Activated T-cell treated with anti-CD3 and anti-CD28 coated beads, Interleukin-2, amount 50 U/mL, for 48 hours (primary cell): ENCODE measurements at places on chromosomes 2 and 18.

GRCh38 chr2:230447036-230447435, 31.0 kb downstream of the SP100 start:
- no peak for DNase-seq

DNA sequence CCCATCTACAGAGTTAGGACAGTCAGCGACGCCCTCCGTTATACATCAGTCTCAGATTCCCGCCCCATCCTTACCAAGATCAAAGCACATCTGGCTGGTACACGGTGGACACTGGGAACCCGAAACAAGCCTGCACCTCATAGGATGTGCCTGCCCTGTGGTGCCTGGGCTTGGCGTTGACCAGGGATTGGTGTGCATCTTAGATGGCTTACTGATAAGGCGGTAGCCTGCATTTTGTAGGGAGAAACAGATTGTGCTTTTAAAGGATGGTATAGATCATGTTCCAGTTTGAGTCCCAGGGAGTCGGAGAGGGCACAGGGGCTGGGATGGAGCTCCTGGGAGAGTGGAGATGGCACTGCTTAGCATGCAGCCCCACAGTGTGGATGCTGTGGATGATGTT, 108.0 kb downstream of the EML6 start:
- DNase-seq: no peak

GRCh38 chr2:164084066-164084465, 348.3 kb upstream of the FIGN start:
- DNase-seq: no peak

- no peak for DNase-seq
Measured at GRCh38 chr2:196322973-196323810, 151.8 kb upstream of the STK17B start.

DNA sequence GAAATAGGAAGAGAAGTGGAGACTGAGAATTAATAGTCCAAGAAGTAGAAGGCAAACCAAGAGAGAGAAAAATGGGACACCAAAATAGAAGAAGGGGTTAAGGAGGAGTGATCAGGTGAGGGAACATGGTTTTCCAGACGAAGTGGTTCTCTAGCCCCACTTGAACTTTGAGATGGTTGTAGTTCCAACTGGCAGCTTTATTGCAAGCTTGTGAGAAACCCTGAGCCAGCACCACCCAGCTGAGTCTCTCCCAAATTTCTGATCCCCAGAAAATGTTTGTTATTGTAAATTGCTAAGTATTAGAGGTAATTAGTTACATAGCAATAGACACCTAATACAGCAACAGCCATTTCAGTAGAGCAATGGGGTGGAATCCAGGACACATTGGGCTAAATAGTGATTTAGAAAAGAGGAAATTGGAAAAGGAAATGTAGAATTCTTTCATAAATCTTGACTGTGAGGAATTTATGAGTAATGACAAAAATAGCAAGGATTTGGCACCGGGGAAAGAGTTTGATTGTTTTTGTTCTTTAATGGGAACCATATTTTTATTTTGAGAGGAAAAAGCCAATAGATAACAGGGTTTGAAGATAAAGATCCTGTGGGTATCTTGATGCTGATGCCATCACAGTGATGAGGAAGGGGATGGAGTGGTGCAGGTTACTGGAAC, 62.1 kb upstream of the XDH start:
- DNase-seq: no peak

DNA sequence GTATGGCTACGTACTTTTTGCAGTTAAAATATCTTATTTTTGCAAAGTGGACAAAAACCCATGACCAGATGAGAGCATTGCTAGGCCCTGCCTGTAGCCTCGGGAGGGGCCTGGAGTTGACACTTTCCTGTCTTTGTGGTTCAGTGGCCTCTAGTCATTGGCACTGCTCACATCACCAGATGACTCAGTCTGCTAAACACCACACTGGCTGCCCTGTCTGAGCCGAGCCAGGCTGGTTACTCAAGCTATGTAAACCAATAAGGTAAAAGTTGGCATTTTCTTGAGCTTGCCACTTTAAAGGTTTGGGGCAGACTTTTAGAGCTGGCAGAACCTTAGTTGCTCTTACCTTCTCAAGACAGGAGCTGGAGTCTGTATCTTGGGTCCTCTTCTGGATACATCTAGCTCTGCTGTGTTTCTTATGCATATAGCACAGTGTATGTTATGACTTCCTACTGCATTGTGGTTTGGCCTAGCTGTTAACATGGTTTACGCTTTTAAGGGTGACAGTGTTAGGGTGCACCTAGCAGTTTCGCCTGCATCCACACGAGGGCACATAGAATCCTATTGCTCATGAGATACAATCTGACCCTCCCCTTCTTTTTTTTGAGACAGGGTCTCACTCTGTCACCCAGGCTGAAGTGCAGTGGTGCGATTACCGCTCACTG, 76.4 kb downstream of the AP1S3 start:
- DNase-seq: peak; percentile 60

GRCh38 chr2:163453920-163454319, 281.9 kb downstream of the FIGN start:
- DNase-seq: no peak

DNA sequence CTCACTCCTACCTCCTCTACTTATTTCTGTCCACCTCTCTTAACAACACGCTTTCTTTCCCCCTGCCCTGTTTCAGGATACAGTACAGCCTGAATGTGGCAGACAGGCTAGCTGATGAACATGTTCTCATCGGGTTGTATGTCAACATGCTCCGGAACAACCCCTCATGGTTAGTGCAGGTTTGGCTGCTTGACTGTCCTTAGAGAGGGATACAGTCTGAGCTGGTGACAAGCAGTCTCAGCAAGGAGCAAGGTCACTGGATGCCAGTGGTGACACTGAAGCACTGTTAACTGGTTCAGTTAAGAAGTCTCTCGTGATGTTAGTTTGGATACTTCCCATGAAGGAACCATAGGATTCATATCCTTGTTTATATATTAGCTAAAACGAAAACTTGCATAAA, 128.6 kb downstream of the DTNA start:
- no peak for DNase-seq

DNA sequence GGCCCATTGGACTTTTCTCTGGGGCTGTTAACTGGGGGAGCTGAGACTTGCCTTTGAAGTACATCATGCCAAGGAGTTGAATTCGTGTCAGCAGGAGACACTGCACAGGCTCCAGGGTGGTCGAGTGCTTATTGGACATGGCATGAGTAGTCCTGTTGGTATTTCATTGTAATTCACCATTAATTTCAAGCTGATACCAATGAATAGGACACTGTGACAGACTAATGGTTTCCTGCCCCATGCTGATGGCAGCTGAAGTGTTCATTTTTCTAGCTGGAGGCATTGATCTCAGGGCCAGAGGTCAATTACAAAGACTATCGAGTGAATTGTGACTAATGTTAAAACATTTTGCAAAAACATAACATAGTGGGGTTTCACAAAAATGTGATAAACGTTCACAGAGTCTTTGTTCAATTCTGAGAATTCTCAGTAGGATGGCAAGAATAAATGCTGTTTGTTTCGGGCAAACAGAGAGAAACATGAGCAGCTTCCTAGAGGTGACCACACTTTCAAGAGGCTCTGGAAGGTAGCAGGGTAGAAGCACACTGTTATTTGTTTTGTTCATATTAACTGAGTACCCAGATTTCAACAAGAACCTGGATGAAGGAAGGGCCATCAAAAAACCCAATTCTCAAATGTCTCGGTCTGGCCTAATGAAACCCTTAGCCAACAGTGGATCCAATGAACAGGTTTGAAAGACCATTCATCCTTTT, 90.6 kb upstream of the ARL4C start:
- DNase-seq: no peak

DNA sequence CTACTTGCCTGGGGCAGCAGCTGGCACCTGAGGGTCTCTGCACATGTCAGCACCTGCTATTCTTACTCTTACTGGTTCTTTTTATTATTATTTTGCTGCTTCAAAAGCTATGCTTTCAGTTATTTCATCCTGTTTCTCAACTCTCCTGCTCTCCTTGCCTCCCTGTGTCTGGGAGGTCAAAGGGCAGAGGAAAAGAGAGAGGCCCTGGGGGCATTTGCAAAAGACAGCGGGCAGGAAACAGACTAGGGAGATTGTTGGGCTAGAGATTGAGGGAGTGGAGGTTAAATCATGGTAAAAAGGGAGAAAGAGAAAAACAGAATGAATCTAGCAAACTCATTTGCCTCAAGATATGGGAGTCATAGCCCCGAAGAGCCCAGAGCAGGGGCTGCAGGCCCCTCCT, 21.1 kb upstream of the RPL31 start:
- no peak for DNase-seq

DNA sequence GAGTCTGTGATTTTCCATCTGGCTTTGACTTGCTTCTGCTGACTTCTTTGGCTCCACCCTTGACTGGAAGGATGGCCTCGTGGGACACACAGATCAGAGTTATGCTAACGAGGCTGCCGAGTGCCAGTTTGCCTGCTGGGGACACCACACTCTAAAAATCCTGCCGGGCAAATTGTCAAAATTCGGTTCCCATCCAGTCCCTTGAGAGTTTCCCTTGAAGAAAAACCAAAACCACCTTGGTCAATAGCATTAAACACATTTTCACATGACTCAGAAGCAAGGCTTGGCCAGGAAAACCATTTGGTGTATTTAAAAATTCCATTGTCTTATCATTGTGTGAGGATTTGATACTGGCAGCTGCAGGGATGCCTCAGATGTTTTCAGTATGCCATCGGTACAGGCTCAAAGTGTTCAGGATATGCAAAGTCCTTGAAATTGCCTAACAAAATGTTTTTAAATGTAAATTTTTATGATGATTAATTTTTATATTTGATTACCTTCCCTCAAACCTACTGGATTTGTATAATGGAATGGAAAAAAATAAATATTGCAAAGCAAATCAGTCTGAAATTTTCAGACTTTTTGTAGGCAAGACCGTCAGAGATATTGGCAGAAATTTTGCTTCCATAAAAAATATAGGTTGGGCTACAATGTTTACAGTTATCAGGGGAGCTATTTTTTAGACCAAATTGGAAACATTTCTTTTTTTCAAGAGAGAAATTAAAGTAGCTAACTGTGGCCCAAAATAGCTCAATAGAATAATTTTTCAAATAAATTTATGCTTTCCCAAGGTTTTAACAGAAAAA, 41.6 kb downstream of the KCNE4 start:
- no peak for DNase-seq

DNA sequence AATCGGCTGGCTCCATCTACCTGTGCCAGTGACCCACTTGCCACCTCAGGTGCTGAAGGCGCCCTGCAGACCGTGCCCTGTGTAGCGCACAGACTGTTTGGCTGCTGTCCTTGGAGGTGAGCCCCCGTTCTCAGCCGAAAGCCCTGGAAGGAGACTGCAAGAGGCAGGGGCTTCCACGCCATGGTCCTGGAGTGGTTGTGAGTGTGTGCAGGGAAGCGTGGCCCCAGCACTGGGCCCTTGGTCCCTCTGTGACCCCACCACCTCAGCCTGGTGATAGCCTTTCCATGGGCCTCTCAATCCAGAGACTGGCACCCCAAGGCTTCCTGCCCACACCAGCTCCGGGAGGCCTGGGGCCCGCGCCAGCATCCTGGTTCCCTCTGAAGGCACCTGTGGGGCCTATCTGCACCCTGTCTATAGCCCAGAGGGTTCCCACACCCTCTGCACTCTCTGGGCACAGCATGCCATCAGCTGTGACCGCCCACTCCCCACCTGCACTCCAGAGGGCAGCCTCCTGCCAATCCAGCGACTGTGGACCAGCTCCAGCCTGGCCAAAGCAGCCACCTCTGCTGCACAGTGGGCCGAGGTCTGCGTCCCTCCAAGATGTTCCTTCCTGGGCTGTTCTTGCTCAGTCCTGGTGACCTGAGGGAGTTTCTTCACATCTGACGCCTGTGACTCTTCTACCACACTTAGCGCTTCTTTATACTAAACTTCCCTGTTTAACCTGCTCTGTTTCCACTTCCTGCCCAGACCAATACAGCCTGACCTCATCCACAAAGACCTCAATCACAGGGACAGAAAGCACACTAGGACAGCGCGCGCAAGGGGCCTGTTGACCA, 109.5 kb downstream of the EIPR1 start:
- no peak for DNase-seq

- DNase-seq: no peak
Measured at GRCh38 chr2:96783388-96783787, 22.7 kb downstream of the CNNM4 start.

GRCh38 chr2:98388081-98388480, 41.8 kb downstream of the CNGA3 start:
- no peak for DNase-seq

DNA sequence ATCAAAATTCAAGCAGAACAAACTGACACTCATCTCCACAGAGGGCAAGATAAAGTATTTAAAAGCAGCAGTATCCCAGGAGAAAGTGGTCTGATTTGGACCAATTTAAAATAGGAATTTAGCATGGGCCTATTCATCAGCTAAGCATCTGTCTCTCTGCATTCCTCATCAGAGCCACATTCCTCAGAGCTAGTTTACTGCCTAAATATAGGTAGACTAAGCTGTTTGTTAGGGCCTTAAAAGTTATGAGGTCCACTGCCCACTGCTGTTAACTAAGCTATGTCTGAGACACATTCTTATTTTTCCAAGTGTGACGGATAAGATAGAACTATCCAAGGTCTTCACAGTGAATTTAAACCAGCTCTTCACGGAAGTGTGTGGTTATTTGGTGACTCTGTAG, 17.6 kb downstream of the NEB start:
- no peak for DNase-seq

DNA sequence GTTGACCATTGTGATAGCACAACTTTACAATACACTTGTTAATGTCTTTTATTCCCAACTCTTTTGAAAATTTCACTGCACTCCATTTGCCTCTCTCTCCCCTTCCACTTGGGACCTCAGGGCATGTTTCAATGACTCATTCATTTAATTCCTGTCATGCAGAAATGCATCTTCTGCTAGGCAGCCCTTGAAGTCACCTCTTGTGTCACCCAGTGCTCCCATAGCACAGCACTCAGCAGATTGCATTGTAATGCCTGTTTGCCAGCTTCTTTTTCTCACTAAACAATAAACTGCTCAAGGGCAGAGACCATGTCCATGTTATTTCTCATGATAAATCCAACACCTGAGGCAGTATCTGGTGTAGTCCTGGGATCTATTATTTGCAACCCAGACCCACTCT, 85.9 kb upstream of the ACSL3 start:
- DNase-seq: no peak

DNA sequence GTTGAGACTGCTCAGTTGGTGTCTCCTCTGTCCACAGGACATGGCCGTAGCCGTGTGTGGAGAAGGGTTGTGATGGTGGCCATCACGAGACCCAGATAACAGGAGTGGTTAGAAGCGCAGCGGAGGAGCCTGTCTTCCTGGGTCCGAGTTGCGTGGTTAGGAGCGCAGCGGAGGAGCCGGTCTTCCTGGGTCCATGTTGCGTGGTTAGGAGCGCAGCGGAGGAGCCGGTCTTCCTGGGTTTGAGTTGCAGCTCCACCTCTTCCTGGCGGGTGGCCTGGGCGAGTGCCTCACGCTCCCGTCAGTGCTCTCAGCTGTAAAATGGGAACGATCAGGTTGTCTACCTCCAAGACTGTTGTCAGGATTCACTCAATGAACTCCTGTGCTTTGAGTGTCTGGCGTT, 176.2 kb downstream of the GBX2 start:
- no peak for DNase-seq

GRCh38 chr18:29003194-29003593, 826.3 kb upstream of the CDH2 start:
- DNase-seq: no peak
